ENCODE measurements at places on chromosomes 2 and 18. TPM values are rescaled to one million over a fixed set of nuclear protein-coding genes. Genes with fewer than 3 reads are reported as not detected.

- no peak for DNase-seq
These were observed 258.3 kb downstream of the SS18 start for GRCh38 chr18:25832001-25832604.

GRCh38 chr2:66437109-66437690, 2.3 kb downstream of the MEIS1 start:
- DNase-seq = no peak

GRCh38 chr2:238566001-238566645, 139.4 kb downstream of the ASB1 start:
- no peak for DNase-seq

DNA sequence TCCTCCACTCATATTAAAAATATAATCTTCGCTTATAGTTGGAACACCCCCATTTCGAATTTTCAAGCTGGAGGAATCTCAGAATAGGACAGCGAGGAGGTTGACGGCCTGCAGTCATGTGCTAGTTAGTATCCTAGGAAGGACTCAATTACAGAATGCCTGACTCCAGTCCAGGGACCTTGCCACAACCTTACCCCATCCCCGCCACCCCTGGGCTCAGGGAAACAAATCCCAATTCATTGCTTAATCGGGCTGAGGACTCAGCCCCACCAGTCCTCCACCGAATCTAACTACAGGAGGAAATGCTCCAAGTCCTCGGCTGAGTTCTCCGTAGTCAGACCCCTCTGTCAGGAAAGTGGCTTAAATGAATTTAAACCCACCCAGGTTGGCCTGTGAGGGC, 31.7 kb upstream of the ZBTB7C start:
- DNase-seq = no peak

GRCh38 chr2:38889045-38889444, 630 bp upstream of the ARHGEF33 start:
- DNase-seq = no peak

GRCh38 chr2:214341646-214342045, 69.2 kb upstream of the VWC2L start:
- no peak for DNase-seq

- DNase-seq = no peak
These were observed 13.2 kb downstream of the SLC66A3 start for GRCh38 chr2:11168488-11168887.

DNA sequence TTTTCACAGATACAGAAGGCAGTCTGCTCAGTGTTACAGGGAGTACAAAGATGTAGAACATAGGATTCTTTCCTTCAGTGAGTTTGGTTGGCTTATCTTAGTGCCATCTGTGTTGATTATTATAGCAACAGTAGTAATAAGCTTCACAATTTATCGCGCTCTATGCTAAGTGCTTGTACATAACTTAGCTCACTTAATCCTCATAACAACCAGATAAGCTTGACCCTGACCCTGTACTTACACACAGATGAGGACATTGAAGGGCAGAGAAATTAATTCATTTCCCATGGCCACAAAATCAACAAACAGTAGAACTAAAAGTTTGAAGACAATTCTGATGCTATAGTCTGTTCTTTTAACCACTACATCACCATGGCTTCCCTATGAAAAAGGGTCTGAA, 121.8 kb downstream of the SPHKAP start:
- no peak for DNase-seq

DNA sequence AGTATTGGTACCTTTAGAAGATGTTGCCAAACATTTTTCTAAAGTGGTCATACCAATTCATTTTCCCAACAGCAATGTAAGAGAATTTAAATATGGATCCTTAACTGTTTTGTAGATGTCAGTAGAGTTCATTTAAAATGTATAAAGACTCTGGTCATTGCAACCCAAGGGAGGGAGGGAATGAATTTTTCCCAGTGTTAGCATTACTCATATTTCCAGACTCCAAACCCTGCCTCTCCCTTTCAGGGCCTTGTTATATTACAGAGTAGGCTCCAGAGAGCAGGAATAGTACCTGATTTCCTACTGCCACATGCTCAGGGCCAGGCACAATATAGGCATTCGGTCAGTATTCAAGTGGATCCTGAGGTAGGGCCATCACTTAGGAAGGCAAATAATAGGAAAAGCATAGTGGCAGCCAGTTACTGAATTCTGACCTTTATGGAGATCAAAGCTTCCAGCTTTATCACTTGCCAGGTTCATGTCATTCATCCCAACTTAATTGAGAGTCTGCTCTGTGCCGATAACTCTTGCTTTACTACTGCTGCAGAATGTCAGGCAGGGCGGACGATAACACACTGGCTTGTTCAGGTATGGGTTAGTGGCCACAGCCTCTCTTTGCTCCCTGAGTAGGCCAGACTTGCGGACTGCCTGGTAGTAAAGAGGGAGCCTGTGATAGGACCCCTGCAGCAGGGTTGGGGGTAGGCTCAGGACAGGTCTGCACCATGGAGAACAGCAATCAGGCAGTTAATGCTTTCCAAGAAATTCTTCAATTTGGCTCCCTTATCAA, 75.3 kb downstream of the OSBPL6 start:
- no peak for DNase-seq

DNA sequence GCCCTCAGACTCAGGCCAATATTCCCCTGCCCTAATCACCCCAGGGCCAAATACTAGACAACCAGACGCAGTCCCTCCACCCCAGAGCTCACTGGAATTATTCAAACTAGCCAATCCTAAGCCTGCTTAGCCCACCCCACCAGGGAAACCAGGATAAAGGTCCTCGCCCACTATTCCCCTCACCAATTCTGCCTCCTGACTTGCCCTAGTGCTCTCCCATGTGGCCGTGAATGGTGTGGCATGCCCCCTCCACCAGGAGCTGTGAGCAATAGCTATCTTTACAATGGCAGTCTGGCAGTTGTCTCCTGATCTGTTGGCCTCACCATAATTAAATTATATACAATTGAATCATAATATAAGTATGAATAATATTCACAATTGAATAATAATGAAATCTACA, 42.3 kb downstream of the FAM124B start:
- no peak for DNase-seq

- DNase-seq = no peak
These were observed 1.8 kb downstream of the TRABD2A start for GRCh38 chr2:84878896-84879583.

GRCh38 chr2:234629596-234629995, 132.7 kb upstream of the ARL4C start:
- no peak for DNase-seq

DNA sequence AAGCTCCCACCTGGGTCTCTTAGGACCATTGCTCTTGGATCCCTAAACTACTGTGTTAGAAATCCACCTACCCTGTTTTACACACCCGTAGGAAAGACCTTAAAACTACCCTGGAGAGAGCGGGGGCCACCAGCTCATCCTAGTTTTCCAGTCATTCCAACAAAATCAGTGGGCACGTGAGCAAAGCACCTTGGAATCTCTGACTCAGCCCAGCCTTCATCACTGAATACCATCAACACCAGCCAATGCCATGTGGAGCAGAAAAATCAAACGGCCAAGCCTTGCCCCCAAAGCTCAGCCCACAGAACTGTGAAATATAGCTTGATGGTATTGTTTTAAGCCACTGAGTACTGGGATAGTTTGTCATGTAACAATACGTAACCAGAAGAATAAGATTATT, 449.7 kb upstream of the CHAC2 start:
- DNase-seq = no peak

- no peak for DNase-seq
These were observed 77.5 kb upstream of the PROKR1 start for GRCh38 chr2:68565858-68566257.

DNA sequence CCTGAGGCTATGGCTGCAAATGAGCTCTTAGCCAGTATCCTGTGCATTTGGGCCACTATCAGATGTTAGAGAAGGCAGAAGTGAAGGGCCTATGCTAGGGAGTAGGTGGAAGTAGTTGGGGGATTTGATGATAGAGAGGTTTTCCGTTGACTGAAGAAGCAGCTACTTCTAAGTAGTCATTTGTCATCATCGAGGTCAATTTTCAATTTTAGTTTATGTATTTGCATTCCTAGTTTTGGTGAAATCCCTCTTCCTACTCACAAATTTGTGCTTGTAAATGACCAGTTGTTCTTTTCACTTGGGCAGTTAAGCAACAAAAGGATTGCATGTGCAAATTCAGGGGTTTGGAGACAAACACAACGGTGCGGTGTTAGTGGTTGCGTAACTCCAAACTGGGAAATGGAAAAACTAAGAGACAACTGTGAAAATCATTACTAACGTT, 48.5 kb upstream of the PELI1 start:
- no peak for DNase-seq

- DNase-seq = no peak
These were observed 782 bp downstream of the FAM228B start for GRCh38 chr2:24123922-24124580.

- no peak for DNase-seq
These were observed 74.6 kb upstream of the OTOS start for GRCh38 chr2:240214790-240215675.

DNA sequence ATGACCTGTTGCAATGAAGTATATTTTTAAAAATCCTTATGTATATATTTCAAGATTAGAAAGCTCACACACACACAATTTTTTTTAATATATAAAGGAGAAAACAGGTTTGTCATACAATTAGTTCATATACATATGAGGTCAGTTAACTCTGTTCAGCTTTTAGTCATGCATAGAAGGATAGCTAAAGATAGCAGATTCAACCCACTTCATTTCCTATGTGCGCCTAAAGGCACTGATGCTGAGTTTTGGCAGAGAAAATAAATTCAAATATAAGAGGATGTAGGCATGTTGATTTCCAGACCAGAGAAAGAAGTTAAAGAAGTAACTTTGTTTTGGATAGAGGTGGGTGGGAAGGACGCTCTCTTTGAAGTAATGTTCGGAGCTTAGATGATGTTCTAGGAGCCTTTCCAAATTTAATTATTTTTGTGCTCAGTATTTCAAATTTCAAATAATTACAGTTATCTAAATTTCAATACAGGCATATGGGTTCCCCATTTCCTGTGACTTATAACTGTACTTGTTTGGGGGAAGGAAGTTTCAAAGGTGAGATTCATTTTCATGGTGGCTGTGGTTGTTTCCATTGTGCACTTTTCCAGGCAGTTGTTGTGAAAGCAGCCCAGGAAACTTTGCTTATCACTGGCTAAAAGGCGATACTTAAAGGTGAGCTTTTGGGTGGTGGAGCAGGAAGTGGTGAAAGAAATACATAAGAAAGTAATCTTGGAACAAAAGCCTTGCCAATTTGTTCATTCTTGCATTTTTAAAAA, 523.4 kb upstream of the FANCL start:
- DNase-seq = no peak

DNA sequence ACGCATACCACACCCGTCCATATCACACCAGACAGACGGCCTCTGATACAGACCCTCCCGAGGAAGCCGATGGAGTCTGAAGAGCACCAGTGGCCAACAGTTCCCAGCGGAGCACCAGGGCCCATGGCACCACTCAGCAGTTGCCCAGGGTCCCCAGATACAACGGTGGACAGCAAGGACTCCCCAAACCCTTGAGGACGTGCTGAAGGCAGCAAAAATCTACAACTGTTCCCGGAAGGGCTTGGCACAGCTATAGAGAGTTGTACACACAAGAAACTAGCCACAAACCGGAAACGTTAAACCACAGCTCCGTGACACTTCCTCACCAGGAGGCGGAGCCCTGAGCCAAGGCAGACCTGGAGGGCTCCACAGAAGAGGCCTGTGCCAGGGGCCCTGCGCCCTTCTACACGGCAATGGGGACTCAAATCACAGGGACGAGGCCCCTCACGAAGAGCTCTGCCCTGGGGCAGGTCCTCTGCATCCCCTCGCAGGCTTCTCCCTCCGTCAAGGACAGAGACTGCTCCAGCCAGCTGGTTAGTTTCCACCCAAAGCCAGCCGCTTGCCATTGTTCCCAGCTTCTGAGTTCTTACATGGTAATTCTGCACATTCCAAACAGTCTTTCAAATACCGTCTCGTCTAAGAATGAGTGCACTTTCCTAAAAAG, 133.4 kb downstream of the HDAC4 start:
- DNase-seq = no peak

DNA sequence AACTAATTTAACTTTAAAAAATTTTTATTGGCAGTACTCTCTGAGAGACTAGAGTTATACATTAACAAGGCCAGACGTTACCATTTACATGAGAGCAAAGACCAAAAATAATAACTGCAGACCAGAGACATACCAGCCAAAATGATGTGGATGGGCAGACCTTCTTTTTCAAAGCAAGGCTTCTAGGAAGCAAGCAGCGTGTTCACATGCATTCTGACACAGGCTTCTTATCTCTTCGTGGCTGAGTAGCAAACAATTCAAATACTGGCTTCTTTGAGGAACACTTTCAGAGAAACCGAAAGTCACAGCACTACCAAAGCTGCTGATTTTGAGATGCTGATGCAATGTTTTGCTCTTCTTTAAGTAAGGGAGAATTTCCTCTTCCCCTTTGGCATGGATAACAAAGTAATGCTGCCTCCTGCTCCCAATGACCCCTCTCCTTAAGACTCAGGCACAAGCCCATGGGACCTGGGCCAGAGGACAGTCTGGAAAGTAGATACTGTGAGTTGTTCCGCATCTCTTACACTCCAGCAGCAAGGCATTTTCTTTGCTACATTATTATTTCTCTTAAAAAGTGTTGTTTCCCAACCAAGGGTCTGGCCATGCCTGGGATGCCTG, 181.9 kb downstream of the MREG start:
- DNase-seq = no peak

DNA sequence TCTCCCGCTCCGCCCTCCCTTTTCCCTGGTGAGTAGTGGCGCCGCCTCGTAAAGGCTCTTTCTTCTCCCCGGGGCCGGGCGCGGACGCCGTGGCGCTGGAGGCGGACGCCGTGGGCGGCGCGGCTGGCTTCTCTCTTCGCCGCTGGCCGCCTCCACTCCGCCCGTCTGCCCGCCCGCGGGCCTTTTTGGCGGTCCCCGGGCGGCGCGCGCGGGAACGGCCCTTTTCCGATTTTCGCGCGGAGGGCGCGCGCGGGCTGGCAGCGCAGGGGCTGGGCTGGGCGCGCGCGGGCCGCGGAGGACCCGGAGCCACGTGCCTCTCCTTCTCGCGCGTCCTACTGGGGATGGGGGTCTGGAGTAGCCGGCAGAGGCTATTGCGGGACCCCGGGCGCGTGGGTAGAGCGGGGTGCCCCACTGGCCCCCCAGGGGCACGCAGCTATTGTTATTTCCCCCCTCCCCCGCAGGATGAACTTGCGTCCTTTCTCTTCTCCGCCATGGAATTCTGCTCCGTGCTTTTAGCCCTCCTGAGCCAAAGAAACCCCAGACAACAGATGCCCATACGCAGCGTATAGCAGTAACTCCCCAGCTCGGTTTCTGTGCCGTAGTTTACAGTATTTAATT, 472 bp downstream of the SLC20A1 start:
- DNase-seq = no peak

The FAM237A gene
- total RNA-seq = not detected

The CD207 gene
- not detected for total RNA-seq

The IL1B gene
- 1.1 TPM for total RNA-seq

The FAM117B gene
- 29.9 TPM for total RNA-seq

The IL1RL2 gene
- 0.73 TPM for total RNA-seq

The CCDC102B gene
- 45.8 TPM for total RNA-seq

Measured in cerebellum (tissue), 4 donors.